ENCODE measurements at places on chromosomes 5 and 9.

DNA sequence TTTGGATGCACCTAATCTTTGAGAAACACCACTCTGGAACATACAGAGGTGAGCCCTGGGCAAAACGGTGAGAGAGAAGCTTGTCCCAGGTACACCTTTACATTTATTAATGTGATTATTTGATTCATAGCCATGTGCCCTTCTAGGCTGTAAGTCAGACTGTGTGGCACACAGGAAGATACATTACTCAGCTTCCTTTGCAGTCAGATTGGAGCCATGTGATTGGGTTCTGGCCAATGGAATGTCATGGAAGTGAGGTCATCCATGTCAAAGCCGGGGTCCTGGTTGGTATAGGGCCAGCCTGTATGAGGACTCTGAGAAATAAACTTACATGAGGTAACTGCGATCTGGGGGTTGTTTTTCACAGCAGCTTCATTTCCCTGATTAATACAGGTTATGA lies 106.8 kb upstream of the CD180 start:
- DNase-seq, result no peak

- no peak for DNase-seq
Measured at GRCh38 chr5:1341863-1342262, 3.0 kb downstream of the CLPTM1L start.

DNA sequence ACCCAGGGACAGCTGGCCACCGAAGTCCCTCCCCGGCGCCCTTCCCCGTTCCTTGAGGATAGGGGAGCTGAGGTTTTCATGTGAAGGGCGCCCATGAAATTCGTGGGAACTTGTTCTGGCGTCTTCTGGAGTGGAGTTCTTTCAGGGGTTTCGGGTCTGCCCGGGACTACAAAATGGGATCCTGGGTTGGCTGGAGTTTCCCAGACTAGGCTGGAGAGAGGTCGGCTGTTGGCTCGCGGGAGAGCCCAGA lies 3.6 kb upstream of the RGMB start:
- DNase-seq, result no peak

- DNase-seq, result no peak
Measured at GRCh38 chr9:89430995-89431394, 66.9 kb downstream of the SEMA4D start.

GRCh38 chr9:101468116-101468515 lies 32.5 kb upstream of the ALDOB start:
- DNase-seq, result no peak

GRCh38 chr5:176360894-176361436 lies 599 bp downstream of the KIAA1191 start:
- DNase-seq, result no peak

DNA sequence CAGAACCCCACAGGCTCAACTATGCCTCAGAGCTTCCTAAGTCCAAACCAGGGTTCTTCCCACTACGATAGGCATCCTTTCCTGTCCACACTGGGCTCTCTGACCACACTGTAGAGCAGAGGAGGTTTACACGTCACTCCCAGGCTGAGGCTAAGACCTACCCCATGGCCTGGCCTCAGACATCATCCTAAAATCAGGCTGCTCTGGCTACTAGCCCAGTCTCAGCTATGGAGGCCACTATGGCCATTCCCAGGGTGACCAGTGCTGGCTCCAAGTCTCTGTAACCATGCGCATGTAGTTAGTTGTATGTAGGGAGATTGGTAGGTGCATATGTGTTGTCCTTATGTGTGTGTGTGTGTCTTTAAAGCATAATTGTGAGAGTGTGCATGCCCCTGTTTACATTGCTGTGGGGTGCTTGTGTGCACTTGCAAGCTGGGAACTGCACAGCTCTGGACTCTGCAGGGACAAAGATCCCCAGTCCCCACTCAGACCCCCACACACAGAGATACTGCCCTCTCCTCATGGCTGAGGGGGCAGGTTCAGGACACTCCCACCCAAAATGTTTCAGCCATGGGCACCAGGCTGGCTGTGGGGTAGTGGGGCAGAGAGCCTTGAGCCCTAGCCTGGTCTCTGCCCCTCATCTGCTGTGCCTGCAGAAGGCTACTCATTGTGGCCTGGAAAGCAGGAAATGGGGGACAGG lies 12.3 kb downstream of the PDLIM4 start:
- no peak for DNase-seq

DNA sequence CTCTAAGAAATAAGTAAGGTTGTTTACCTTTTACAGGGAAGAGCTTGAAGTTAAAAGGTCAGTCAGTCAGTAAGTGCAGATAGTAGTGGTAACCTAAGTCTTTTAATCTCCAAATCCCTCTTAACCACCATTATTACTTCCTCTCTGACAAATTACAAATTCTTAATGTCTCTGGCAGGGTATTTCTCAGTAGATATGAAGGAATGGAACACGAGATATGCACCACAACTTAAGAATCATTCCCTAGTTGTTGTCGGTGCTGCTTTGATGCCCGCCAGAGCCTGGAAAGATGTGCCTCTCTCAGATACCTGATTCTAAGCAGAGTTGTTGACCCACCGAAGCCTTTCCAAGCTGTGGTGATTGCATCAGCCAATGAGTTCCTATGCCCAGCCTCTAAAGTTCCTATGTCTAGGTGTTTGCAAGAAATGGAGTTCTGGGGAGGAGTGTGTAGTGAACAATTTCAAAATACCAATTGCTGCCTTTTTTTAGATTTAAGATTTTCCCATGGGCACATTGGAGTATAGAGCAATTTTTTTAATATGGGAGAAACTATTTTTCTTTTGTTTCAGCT lies 78.5 kb downstream of the CD180 start:
- no peak for DNase-seq

- DNase-seq, result no peak
Measured at GRCh38 chr5:10460252-10460906, 18.7 kb downstream of the ROPN1L start.

DNA sequence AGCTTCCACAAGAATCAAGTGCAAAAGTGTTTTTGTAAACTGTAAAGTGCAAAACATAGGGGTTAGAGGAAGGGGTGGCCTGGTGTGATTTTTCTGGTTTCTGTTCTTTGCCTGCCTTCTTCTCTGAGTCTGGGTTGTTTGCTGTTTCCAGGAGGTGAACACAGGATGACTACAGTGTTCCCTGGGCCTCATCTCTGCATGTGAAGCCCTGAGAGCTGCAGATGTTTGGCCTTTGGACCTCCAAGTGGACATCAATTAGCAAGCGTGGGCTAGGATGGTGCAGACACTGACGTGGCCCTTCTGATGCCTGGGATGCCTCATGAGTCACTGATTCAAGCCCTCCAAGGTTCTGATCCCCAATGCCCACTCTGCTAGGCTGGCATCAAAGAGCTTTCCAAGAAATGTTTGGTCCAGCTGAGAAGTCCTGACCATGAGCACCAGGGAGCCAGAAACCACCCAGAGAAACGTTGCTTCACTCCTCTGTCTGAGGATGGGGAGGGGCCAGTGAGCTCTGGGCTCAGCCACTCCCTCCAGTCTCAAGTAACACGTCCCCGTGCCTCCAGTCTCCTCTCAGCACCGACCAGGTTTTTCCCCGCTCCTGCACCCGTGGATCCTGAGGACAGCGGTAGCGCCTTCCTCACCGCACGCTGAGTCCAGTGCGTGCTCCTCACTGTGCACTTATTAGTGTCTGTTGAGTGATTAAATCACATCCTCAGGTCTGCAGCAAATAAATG lies 7.6 kb downstream of the IL9 start:
- DNase-seq, result no peak

DNA sequence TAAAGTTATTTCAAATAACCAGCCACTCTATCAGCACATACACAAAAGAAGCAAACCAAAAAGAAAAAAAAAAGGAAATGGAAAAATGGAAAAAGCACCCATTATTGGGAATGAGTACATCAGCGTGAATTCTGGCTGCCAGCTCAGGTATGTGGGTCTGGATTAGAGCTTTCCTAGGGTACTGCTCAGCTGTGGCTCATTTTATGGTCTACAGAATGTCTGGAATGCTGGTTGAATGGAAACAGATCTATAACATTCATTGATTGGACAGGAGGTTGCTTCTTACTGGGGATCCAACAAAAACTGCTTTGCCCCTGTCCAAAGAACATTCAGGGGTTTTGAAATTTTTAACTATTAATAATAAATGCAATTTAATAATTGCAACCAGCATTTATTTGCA lies 3.9 kb upstream of the CAST start:
- no peak for DNase-seq

GRCh38 chr5:141525653-141526052 lies 36.8 kb downstream of the PCDHGC5 start:
- DNase-seq, result no peak

GRCh38 chr9:134152022-134152448 lies 12.3 kb downstream of the RNU6ATAC start:
- no peak for DNase-seq

DNA sequence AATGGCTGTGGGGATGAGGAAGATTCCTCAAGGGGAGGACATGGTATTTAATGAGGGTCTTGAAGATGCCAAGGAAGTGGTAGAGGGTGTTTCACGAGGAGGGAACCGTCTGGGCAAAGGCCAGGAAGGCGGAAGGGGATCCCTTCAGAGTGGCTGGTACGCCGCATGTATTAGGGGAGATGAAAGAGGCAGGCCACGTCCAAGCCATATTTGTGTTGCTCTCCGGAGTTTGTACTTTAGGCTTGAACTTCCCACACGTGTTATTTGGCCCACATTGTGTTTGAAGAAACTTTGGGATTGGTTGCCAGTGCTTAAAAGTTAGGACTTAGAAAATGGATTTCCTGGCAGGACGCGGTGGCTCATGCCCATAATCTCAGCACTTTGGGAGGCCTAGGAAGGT lies 1.2 kb downstream of the FXN start:
- DNase-seq, result no peak

DNA sequence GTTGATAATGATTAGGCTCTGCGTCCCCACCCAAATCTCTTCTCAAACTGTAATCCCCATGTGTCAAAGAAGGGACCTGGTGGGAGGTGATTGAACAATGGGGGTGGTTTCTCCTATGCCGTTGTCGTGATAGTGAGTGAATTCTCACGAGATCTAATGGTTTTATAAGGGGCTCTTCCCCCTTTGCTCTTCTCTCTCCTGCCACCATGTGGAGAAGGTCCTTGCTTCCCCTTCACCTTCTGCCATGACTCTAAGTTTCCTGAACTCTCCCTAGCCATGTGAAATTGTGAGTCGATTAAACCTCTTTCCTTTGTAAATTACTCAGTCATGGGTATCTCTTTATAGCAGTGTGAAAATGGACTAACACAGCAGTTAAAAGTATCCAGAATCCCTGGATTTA lies 715.2 kb upstream of the DMAC1 start:
- DNase-seq, result no peak

DNA sequence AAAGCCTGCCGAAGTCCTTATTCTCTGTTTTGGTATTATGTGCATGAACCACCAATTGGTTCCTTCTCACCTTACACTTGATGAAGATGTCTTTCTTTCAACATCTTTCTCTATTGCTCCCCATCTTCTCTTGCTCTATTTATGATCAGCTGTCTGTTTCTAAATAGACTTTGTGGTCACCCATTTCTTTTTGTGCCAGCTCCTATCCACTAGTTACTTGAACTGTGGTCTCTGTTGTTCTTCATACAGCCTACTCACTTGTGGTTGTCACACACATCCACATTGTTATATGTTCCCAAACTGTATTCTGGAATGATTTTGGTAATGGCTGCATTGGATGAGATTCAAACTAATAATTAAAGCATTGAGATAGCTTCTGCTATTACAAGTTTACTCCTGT lies 11.4 kb downstream of the VCAN start:
- no peak for DNase-seq

DNA sequence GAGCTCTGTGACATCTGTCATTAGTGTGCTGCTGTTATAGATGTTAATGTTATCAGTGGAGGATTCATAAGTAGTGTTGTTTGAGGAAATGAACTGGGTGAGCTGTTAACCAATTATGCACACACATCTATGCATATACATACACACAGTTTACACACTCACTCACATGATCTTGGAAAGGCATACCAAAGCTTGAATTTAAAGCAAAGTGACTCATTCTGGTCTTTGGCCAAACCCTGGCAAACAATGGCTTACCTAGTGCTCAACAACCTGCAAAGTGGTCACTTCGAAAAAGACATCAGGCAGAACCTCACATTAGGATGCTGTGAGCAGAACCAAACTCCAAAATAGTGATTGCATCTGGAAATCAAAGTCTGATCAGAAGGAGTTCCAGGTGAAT lies 1037.3 kb upstream of the CDH6 start:
- no peak for DNase-seq

GRCh38 chr5:107661650-107662044 lies 9.1 kb downstream of the EFNA5 start:
- no peak for DNase-seq

- no peak for DNase-seq
Measured at GRCh38 chr9:75148561-75148960, 60.2 kb downstream of the OSTF1 start.

- no peak for DNase-seq
Measured at GRCh38 chr9:37918665-37919170, 14.8 kb upstream of the SLC25A51 start.

DNA sequence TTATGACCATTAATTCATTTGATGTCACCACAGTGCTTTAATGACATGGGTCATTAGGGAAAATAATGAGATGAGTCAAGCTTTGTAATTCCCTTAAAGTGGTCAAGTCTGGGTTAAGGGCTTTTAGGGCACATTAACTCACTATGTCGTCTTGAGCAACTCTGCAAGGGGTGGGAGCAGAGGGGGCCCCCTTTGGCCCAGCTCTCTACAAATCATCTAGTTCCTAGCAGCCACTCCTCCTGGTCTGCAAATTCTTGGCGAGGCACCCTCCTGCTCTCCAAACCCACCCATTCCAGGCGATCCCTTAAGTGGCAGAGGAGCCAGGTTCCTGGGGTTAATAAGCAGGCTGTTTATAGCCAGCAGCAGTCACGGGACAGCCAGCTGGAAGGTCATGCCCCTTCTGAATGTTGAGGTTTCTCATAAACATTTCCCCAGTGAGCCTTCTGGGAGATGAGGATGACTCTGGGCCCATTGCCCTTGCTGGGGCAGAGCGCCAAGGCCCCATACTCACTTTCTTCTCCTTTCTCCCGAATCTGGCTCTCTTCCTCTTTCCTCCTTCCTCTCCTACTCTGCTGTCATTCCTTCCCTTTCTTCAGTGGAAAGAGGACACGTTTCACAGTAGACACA lies 14.3 kb upstream of the GPX3 start:
- no peak for DNase-seq

DNA sequence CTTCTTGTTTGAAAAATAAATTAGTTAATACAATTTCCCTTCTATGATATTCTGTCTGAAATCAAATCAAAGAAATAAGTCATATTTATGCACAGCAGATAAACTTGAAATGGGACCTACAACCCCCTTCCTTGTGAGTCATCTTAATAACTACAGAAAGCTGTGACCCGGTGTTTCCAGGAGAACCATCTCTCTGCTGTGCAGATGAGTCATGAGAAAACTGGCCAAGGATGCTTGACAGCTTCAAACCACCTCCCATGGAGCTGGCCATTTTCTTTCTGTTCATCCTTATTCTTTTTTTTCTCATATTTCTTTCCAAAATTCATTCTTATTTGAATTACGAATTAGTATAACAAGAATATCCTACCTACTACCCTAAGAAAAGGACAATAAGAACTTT lies 43.4 kb upstream of the NR4A3 start:
- DNase-seq, result no peak

- DNase-seq, result no peak
Measured at GRCh38 chr5:38673671-38674071, 117.2 kb upstream of the LIFR start.

GRCh38 chr9:107737987-107738743 lies 248.6 kb upstream of the KLF4 start:
- DNase-seq, result no peak

GRCh38 chr5:149045089-149045460 lies 17.8 kb downstream of the SH3TC2 start:
- DNase-seq, result no peak

- peak; percentile 34 for DNase-seq
Measured at GRCh38 chr5:139422307-139422893, 16.9 kb downstream of the DNAJC18 start.

GRCh38 chr5:72167804-72168203 lies 60.5 kb downstream of the MAP1B start:
- DNase-seq, result no peak

Data from stimulated activated CD8-positive, alpha-beta memory T cell treated with anti-CD3 and anti-CD28 coated beads, Interleukin-12 subunit alpha, Interleukin-12 subunit beta, amount 100 ng/mL, for 1 hour (primary cell).